ENCODE measurements at places on chromosomes 4 and X. TPM values are rescaled to one million over a fixed set of nuclear protein-coding genes. Genes with fewer than 3 reads are reported as not detected.

DNA sequence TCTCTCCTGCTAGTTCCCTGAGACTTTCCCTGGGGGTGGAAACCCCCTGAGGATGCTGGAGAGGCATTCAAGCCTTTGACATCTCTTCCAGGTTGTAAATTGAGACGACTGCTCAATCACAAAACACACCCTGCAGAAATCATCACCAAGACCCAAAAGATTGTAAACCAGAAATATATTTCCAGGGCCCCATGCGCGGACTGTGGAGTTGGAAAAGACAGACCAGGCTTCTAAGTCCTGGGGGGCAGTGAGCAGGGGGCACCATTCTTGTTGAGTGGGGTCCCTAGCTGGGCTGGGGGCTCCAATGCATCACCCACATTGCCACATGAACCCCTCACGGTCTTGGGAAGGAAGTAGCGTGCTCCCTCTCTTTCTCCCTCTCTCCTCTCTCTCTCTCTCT, 87.9 kb upstream of the C4orf50 start:
- no peaks in the 10 kb centered on the region for H3K36me3 ChIP-seq
- H3K27ac ChIP-seq, result no peak overlapping the region
- H3K4me1 ChIP-seq, result peaks cover 7% of the 10 kb centered on the region
- peak; percentile 34 for DNase-seq
- no peak overlapping the region for H3K4me3 ChIP-seq
- peaks cover 19% of the 10 kb centered on the region for H3K27me3 ChIP-seq

DNA sequence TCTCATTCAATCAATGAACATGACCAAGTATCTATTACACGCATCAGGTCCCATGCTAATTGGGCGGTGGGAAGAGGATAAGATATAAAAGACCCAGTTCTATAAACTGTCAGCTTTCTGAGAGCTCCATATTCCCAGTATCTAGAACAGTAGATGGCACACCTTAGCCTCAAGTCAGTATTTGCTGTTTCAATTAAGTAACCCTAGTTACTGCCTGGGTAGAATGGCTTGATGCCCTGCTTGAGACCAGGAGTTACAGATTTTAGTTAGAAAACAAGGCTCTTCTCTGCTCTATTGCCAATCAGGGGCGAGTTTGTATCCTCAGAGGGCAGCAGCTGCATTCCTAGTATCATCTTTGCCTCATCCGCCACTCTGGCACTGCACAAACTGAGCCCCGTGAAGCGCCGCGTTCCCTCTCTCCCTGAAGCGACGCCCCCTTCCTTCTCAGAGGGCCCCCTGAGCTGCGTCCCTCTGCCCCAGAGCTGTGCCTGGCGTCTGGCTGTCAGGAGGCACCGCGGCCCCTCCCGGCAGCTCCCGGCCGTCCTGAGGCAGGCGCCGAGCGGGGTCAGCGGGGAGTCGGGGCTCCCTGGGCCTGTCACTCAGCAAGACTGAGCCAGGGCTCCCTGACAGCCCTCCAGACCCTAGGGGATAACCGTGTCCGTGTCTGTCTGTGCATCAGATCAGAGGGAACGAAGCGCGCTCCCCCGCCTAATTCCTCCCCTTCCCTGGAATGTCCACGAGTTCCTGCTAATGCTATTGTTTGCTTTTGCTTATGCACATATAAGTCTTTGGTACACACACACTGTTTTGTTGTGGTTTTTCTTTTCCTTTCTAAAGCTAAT, 212.4 kb upstream of the TTC29 start:
- no peak overlapping the region for H3K27ac ChIP-seq
- H3K4me1 ChIP-seq, result peaks cover 22% of the 10 kb centered on the region
- no peaks in the 10 kb centered on the region for H3K36me3 ChIP-seq
- DNase-seq, result peak; percentile 71

- H3K4me1 ChIP-seq, result no peaks in the 10 kb centered on the region
- DNase-seq, result no peak
These were observed 64.3 kb upstream of the GPR174 start for GRCh38 chrX:79080141-79080540.

Gene UCP1
- 0.41 TPM for total RNA-seq

GRCh38 chr4:144710526-144710912, 64.6 kb downstream of the HHIP start:
- H3K4me3 ChIP-seq, result no peak overlapping the region
- DNase-seq, result no peak
- peaks cover 8% of the 10 kb centered on the region for H3K36me3 ChIP-seq
- H3K27ac ChIP-seq, result no peak overlapping the region
- H3K4me1 ChIP-seq, result peaks cover 19% of the 10 kb centered on the region

- H3K27me3 ChIP-seq, result no peaks in the 10 kb centered on the region
- H3K27ac ChIP-seq, result peak overlapping the region; percentile 34
- no peak overlapping the region for H3K4me3 ChIP-seq
- DNase-seq, result no peak
- peaks cover 13% of the 10 kb centered on the region for H3K4me1 ChIP-seq
These were observed 314.5 kb upstream of the RASGEF1B start for GRCh38 chr4:81786063-81786763.

Gene TENM3
- 49.3 TPM for total RNA-seq

DNA sequence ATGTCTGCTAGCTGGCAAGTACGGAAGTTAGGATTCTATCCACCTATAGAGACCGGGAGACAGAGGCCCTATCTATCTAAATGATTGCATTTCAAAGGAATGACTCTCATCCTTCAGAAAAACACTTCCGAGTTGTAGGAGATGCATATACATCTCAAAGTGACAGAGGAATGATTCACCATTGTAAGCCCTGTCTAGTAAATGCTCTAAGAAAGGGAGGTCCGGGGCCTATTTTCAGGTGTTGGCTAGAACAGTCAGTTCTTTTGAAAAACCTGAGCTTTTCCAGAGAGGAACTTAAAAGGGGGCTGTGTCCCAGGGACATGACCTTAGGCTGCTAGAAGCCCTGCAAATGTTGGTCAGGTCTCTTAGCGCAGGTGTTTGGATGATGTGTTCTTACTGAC, 262.9 kb upstream of the IL1RAPL1 start:
- H3K4me1 ChIP-seq, result no peaks in the 10 kb centered on the region
- DNase-seq, result no peak
- H3K4me3 ChIP-seq, result no peak overlapping the region
- H3K36me3 ChIP-seq, result no peaks in the 10 kb centered on the region

DNA sequence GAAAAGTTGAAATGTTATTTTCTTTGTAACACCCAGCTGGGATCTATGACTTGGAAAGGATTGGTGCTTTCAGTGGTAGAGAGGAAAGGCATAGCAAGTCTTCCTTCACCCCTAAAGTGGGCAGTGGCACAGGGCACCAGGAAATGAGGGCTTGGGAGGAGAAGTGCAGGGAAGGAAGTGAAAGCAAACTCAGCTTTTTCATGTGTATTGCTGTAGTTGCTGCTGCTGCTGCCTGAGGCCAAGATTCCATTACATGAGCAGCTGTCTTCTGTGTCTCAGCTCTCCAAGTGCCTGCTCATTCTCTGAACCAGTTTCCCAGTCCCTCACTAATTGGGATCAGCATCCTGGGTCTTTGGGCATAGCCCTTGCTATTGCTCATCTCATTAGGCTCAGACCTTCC, 2.6 kb downstream of the HCCS start:
- no peaks in the 10 kb centered on the region for H3K27me3 ChIP-seq
- H3K27ac ChIP-seq, result peak overlapping the region; percentile 87
- peak overlapping the region; percentile 58 for H3K4me3 ChIP-seq
- no peak for DNase-seq
- H3K4me1 ChIP-seq, result no peaks in the 10 kb centered on the region
- peaks cover 5% of the 10 kb centered on the region for H3K36me3 ChIP-seq

Gene CWH43
- total RNA-seq, result not detected

Gene GPR143
- 4.7 TPM for total RNA-seq

DNA sequence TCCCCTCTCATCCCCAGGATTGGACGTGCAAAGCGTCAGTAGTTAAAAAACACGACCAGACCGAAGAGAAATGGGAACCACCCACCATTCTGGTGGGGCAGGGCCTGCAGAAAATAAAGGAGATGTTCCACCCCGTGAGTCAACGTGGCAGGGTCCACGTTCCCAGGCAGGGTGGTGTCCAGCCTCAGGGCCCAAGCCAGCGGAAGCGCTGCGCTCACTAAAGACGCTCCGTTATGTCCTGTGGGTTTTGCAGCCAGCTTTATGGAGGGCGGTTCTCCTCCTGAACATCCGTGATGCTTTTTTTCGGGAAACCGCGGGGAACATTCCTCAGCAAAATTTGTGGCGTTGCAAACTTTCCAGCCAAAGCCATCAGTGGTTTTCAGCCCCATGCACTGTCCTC, 93.4 kb upstream of the SHOX start:
- no peaks in the 10 kb centered on the region for H3K27me3 ChIP-seq
- DNase-seq, result no peak
- no peak overlapping the region for H3K27ac ChIP-seq
- no peaks in the 10 kb centered on the region for H3K36me3 ChIP-seq
- no peaks in the 10 kb centered on the region for H3K4me1 ChIP-seq
- H3K4me3 ChIP-seq, result no peak overlapping the region

DNA sequence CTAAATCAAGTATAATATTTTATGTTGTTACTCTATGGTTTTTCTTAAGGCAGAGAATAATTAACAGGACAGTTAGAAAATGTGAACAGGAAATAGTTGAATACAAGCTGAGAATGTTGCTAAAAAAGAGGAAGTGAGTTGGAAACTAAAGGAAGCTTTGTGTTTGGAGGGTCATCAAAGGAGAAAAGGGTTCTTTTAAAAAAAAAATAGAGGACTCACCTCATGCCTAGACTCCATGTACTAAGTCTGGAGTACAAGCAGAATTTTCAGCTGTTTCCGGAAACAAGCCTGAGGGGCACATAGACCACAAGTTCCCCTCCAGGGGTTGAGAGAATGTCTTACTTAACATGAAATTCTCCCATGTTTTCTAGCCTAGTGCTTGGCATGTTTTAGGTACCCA, 20.1 kb upstream of the MAP7D3 start:
- no peak for DNase-seq
- no peaks in the 10 kb centered on the region for H3K4me1 ChIP-seq
- H3K36me3 ChIP-seq, result no peaks in the 10 kb centered on the region
- no peaks in the 10 kb centered on the region for H3K27me3 ChIP-seq
- no peak overlapping the region for H3K4me3 ChIP-seq
- no peak overlapping the region for H3K27ac ChIP-seq

DNA sequence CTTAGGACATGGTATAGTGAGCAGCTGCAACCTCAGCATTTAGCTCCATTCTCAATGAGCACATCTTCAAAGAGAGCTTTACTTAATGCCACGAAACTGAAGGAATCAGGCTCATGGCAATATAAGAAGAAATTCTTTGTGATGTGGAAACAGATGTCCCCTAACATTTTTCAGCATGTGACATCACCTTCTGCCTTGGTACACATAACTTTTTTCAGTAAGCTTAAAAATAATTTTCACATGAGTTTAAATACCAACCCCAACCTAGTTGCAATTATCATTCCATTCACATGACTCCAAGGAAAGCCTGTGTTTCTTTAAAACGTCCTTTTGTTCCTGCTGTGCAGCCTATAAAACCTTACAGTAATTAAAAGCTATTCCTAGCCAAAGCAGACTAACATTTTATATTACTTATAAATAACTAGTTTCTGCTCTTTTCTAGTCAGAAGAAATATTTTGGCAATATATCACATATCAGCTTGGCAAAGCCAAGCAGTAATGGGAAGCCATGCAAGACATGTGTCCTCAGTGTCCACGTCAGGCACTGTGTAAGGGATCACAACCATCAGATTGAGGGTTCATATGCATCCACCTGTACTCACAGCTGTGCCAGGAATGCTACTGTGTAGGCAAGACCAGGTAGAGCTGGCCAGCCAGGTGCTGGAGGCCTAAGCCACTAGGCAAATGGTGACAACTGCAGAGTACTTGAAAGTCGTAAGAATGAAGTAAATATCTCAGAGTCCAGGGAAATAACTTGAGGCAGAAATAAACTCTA, 466.6 kb downstream of the INPP4B start:
- no peak for DNase-seq
- H3K4me3 ChIP-seq, result peak overlapping the region; percentile 33
- no peaks in the 10 kb centered on the region for H3K36me3 ChIP-seq

GRCh38 chr4:156291317-156291716, 337.7 kb upstream of the CTSO start:
- DNase-seq, result no peak
- peaks cover 23% of the 10 kb centered on the region for H3K4me1 ChIP-seq
- no peak overlapping the region for H3K4me3 ChIP-seq
- H3K27me3 ChIP-seq, result no peaks in the 10 kb centered on the region
- H3K36me3 ChIP-seq, result no peaks in the 10 kb centered on the region
- H3K27ac ChIP-seq, result peak overlapping the region; percentile 29

DNA sequence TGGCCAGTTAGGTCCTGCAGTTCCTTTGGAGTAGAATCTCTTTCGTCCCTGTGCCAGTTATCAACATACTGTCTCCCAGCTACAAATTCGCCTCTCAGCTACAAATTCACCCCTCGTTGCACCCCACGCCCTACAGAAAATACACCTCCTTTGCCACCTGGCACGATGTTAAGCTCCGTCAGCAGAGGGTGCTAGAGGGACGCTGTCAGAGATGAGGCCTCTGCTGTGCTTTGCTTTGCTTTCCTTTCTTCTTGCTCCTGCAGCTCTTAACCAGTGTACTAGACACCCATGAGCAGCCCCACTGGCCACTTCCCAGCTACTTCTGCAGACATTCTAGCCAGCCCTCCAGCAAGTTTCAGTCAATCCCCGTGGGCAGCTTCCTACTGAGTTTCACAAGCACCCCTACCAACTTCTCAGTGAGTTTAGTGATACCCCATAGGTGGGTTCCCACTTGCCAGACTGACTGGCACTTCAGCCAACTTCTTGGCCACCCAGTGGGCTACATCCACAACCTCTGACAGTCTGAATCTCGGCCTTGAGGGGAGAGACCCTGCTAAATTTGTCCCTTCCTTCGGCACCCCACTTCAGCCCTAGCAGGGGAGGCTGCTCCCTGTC, 21.8 kb downstream of the HAUS3 start:
- H3K36me3 ChIP-seq, result no peaks in the 10 kb centered on the region
- H3K27ac ChIP-seq, result no peak overlapping the region
- DNase-seq, result peak; percentile 79
- peaks cover 13% of the 10 kb centered on the region for H3K4me1 ChIP-seq
- H3K4me3 ChIP-seq, result no peak overlapping the region
- H3K27me3 ChIP-seq, result no peaks in the 10 kb centered on the region

GRCh38 chrX:39427906-39428305, 626.6 kb downstream of the MID1IP1 start:
- peaks cover 13% of the 10 kb centered on the region for H3K4me1 ChIP-seq
- no peaks in the 10 kb centered on the region for H3K36me3 ChIP-seq
- H3K4me3 ChIP-seq, result no peak overlapping the region
- DNase-seq, result no peak
- H3K27ac ChIP-seq, result peak overlapping the region; percentile 9

Gene INTU
- 11.8 TPM for total RNA-seq

Gene AREG
- total RNA-seq, result 17.1 TPM

Gene FGFBP1
- 21.7 TPM for total RNA-seq

- no peaks in the 10 kb centered on the region for H3K36me3 ChIP-seq
- DNase-seq, result no peak
- no peaks in the 10 kb centered on the region for H3K4me1 ChIP-seq
These were observed 21.9 kb downstream of the ARMCX6 start for GRCh38 chrX:101595739-101596419.

- H3K36me3 ChIP-seq, result no peaks in the 10 kb centered on the region
- no peaks in the 10 kb centered on the region for H3K27me3 ChIP-seq
- H3K27ac ChIP-seq, result no peak overlapping the region
These were observed 337.3 kb upstream of the HS3ST1 start for GRCh38 chr4:11765849-11766453.

Gene FAM47E
- total RNA-seq, result 5.4 TPM

- DNase-seq, result no peak
- no peak overlapping the region for H3K27ac ChIP-seq
- no peaks in the 10 kb centered on the region for H3K4me1 ChIP-seq
- no peaks in the 10 kb centered on the region for H3K27me3 ChIP-seq
- no peak overlapping the region for H3K4me3 ChIP-seq
- H3K36me3 ChIP-seq, result peaks cover 4% of the 10 kb centered on the region
These were observed 281.0 kb downstream of the BMPR1B start for GRCh38 chr4:95038791-95039190.
